ENCODE measurements at places on chromosomes 11 and 22.

DNA sequence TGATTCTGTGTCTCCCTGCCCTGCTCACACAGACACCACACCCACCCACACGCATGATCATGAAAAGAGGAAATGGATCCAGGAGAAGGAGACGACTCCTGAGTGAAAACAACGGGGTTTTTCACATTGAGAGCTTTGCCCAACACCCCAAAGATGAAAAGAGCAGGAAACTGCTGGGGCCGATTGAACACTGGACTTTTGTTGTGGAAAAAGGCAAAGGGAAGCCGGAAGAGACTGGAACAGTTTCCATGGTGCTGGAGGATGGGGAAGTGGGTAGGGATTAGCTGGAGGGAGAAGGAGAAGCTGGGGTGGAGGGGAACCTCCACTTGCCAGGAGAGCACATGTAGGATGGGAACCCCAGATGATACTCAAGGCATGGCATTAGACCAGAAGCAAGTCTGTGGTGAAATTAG, 5.2 kb upstream of the SLC43A3 start:
- DNase-seq, result no peak

DNA sequence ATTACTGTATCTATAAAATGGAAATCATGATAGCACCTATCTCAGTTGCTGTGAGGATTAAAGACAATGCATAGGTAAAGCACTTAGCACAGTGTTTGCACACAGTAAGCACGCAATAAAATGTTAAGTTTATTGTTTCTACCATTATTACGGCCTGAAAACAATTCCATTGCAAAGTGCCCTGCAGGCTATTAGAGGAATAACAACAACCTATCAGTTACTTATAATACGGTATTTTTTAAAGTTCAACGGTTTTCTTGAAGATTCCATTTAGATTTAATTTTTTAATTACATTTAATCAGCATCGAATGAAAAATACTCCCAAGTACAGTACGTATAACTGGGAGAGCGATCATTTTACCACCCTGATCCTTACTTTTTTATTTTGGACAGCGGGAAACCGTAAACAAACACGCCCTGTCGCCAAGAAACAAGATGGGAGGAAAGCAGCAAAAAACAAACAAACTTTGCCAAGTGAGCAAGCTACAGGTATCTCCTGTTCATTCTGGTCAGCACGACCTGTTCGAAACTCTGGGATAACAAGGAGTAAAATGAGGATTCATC, 893 bp downstream of the SLC36A4 start:
- no peak for DNase-seq

DNA sequence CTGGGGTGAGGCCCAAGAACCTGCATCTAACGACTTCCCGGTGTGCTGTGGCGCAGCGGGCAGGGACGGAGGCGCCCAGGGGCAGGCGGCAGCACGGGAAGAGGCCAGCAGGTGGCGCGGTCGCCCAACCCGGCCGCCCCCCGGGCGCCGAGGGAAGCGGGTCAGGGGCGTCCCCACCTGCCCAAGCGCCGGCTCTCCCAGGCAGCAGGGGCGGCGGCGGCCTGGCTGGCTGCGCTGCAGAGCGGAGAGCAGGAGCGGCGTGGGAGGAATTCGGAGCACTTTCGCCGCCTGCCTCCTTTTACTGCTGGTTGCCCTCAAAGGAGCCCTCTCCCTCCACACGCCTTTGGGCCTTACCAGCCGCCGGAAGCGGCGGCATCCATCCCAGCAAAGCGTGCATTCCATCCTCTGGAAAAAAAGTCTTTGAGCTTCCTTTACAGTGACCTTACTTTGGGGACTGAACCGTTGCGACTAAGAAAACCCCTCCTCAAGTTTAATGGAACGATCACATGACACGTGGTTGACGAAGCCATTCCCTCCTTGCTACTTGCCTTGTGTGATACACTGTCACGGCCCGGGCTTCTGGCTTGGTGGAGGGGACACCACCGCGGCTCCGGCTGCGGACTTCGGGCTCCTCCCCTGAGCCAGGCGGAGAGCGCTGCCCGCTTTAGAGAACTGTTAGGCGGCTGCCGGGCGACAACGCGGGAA, 106.8 kb upstream of the CLMP start:
- DNase-seq, result peak; percentile 26

GRCh38 chr11:30488304-30488998, 97.7 kb downstream of the MPPED2 start:
- peak; percentile 1 for DNase-seq

DNA sequence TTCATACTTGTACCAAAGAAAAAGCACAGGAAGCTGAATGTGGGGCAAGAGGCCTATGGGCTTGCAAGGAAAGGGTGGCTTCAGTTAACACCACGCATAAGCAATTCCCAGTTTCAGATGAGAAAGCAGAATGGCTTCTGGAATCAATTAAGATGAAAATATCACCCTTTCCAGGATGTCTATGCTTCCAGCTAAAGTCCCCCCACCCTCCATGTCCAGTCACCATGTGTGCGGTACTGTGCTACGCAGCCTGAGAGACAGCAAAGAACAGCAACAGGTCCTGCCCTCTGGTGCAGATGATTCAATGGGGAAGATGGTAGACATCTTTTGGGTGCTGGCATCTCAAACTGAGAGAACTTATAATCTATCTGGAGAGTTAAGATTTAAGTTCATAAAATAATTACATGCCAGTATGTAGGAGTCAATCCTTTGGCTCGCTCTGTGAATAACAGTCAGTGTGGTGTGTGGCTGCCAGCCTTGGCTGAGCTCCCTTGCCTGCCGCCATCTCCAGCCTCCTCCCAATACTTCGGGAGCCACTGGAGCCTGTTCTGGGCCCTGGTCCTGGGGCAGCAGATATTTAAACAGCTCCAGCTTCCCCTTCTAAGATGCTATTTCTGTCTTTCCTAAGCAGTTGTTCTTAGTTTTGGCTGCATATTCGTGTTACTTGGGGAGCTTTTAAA, 44.5 kb downstream of the ME3 start:
- no peak for DNase-seq

GRCh38 chr11:95831198-95831883, 41.0 kb downstream of the CEP57 start:
- DNase-seq, result no peak

DNA sequence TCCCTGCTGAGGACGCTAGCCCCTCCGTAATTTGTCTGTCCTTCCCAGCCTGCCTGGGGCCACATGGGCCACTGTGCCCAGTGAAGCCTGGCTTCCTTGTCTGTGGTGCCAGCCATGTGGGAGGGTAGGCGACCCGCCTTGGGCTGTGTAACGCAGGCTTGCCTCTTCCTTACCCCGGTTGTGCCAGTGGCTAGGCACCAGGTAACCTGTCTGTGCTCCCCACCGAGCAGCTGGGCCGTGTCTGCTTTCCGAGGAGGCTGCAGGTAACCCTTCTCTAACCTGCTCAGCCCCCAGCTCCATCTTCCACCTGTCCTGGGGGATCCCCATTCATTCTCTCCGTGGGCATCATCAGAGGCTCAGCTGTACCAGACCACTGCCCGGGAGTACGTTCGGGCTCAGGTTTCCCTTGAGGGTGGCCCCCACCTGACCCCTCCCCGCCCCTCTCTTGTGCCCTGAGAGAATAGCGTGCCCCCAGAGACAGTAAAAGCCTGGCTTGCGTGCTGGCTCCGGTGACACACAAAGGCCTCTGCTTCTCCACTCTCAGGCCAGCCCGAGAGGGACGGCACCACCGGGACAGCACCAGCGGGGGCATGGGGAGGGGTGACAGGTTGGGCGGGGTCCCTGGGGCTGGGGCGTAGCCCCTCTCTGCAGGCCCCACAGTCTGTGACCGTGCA, 79.1 kb downstream of the CDKN1C start:
- no peak for DNase-seq

DNA sequence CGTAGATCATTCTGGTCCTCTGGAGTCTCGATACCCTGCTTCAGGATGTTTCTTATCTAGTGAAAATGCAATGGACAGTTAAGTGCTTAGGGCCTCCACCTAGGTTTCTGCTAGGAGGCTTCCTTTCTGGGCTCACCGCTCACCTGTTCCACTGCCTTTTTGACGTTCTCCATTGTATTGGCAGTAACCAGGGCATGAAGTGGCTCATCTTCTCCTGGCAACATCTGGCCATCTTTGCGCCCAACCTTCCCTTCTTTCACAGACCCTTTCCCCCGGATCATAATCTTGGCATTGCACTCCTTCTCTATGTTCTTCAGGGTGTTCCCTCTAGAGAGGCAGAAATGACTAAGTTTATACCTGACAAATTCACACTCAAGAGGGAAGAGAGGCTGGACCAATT, 9.1 kb downstream of the SF1 start:
- DNase-seq, result no peak

- no peak for DNase-seq
These were observed 26.6 kb downstream of the GRIA4 start for GRCh38 chr11:105636496-105636895.

DNA sequence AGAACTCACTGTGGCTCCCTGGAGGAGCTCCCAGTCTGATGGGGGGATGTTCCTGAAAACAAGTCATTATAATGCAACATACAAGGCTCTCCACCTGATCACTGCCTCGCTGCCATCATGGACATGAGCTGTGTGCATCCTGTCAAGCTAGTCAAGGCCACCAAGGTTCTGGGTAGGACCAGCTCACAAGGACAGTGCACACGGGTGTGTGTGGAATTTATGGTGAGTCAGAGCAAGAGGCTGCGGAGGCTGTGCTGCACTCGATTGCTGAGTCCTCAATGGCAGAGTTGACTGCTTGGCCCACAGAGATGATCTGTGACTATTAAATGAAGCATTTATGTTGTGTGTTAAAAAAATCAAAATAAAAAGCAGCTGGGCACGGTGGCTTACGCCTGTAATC, 96.6 kb downstream of the SEZ6L start:
- DNase-seq, result no peak

GRCh38 chr11:45056529-45056928, 89.9 kb upstream of the PRDM11 start:
- no peak for DNase-seq

DNA sequence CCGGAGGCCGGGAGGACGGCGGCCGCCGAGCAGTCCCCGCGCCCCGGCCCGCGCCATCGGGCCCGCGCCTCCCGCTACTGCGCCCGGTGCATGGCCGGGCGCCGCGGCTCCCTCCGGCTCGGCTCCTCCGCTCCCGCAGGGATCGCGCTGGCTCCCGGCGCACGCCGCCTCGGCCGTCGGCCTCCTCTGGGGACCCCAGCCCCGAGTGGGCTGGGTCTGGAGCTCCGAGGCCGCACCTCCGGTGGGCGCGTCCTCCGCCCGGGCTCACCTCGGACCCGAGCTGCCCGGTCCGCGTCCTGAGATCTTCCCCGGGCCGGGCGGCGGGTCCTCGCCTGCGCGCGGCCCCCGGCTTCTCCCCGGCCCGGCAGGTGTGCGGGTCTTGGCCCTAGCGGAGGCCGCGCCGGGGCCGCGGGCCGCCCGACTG, 251 bp downstream of the SHISA8 start:
- DNase-seq, result no peak

DNA sequence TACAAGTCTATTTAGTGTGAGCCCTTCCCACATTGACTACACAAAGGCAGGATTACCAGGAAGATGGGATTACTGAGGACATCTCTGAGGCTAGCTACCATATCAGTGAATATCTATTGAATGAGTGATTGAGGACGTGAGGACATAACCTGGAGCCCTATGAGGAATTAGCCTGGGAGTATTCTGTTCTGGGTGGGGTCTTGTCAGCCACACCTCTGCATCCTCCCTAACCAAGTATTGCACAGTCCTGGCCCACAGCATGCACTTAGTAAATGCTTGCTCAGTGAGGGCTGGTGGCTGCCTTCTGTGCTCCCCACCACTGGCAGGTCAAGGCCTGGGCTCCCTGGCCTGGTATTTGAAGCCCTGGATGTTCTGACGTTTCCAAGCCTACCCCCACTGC, 14.8 kb downstream of the DUSP18 start:
- no peak for DNase-seq
